ENCODE measurements at places on chromosomes 3 and 15. TPM values are rescaled to one million over a fixed set of nuclear protein-coding genes. Genes with fewer than 3 reads are reported as not detected.

PLCH1 gene
- total RNA-seq, result 2.8 TPM

CEMIP gene
- 0.52 TPM for total RNA-seq

PLA2G4F gene
- total RNA-seq, result 2.1 TPM

TMEM43 gene
- 76.2 TPM for total RNA-seq

RPL35A gene
- total RNA-seq, result 791 TPM

DNA sequence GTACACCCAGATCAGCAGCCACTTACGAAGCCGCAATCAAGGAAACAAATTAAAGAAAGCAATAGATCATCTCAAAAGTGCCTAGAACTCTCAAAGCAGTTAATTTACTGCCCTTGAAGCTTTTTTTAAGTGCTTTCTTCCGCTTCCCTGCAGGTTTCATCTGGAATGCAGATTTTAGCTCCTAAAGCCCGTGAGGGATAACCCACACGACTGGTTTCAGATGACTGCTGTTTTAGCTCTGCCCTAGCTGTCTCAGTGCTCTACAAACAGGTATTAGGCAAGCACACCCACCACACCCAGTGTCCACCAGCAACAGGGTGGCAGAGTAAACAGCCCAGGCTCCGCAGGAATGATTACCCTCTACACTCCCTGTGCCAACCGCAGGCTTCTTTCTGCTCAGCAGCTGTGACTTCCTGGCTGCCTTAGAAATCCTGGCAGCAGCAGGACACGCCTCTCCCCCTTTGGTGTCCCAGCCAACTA, 126.0 kb downstream of the FMN1 start:
- peak; percentile 98 for DNase-seq

- no peak for DNase-seq
Measured at GRCh38 chr3:17583530-17583929, 158.9 kb downstream of the TBC1D5 start.

DNA sequence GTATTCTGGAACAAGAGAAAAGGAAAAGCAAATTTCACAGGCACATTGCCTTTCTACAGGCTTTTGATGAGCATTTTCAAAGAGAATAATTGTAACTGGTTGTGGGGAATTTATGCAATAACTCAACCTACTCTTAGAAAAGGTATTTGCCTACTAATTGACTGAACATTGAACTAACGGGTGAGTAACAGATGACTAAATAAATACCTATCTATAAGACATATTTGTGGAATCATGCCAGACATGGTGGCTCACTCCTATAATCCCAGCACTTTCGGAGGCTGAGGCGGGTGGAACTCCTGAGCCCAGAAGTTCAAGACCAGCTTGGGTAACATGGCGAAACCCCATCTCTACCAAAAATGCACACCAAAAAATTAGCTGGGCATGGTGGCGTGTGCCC, 367.7 kb downstream of the CGGBP1 start:
- DNase-seq, result no peak

DNA sequence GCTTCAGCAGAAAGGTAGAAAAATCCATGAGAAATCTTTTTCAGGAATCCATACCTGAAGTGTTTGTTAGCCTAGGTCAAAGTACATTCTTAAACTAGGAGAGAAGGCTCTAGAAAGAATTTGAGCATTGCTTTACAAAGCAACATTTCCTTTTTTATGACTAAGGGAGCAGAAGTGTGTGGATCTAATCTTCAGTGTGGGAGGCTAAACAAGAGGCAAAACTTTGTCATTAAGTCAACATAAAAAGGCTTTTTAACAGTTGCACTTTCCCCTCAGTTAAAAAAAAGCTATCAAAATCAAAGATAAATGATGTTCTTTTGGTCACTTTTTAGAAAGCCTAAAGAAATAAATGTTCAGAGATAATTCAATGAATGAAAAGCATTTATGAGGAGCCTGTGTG, 154.8 kb downstream of the TMEM108 start:
- no peak for DNase-seq

DNA sequence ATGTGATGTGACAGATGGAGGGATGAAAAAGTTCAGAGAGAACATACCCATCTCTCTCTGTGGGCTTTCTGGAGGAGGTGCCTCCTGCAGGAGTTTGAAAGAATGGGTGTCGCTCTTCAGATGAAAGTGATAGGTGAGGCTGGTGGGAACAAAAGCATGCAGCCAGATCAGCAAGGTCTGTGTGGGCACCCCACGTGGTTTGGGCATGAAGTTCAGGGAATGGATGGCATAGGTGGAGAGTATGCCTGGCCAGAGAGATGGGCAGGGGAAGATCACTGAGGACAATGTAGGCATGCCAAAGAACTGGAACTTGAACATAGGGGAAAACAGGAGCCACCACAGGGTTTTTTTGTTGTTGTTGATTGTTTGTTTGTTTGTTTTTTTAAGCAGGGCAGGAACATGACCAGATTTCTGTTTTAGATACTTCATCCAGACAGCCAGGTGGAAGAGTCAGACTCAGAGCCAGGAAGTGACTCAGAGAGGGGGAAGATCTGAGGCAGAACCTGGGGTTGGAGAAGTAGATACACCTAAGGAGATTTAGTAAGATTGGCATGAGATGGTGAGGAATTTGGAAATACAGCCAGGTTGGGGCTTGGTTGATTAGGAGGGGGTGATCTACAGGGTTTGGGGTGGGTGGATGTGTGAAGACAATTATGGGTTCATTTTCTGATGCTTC, 64.8 kb upstream of the CLSTN2 start:
- DNase-seq, result no peak

DNA sequence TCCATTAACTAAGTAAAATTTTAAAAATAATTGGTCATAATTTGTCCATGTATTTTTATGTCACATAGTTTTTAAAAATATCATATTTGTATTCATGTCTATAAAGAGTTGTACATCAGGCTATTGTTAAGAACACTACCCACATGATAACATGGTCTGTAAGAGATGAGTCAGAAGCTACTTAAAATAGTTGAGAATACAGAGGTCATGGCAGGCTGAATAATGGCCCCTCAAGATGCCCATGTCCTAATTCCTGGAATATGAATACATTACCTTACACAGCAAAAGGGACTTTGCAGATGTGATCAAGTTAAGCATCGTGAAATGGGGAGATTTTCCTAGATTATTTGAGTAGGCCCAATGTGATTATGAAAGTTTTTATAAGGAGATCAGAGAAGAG, 782.9 kb upstream of the GOLIM4 start:
- DNase-seq, result peak; percentile 76

GRCh38 chr3:157089455-157090221, 70.3 kb downstream of the CCNL1 start:
- peak; percentile 39 for DNase-seq

GRCh38 chr3:188404701-188405100, 250.7 kb downstream of the LPP start:
- no peak for DNase-seq

DNA sequence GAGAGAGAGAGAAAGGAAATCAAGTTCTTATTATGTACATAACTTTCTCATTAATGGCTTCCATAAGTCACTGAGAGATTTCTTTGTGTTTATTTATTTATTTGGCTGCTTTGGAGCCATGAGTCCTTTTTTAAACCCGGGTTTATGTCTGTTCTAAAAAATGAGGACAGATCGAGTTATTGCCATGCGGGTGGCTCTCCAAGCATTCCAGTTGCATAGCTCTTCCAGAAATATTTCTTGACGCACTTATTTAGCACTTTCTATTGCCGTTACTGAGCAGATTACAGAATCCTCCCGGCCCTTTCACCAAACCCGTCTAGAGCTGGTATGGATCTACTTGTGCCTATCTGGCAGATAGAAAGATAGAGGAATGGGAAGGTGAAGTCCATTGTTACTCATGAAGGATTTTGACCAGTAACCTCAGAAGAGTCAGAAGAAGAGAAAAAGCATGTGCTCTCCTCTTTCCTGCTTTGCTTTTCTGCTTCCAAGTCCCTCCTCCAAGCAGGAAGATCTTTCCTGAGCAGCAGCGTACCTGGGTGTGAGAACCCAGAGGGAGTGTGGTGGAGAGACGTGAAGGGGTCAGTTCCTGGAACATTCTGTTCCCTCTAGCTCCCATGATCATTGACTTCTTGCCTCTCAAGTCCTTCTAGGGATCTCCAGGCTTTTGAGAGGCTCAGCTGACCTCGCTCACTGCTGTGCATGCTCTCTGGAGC, 112.8 kb downstream of the LPP start:
- DNase-seq, result peak; percentile 97

DNA sequence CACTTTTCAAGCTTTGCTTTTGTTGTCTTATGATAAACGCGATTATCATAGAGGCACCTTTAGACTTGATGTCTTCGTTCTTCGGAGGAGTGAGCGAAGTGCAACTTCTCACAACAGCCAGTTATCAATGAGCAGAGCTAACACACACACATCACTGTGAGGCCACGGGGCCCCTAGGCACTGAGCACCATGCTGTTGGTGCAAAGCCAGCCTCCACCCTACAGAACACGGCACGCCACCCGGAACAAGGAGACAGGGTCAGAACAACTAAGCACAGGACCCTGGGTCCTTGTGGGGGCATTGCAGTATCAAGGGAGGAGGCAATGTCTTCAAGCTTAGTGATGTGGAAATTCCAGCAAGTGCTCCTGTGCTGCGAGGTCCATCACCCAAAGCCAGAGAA, 244.5 kb downstream of the OCA2 start:
- no peak for DNase-seq
